A549 treated with Mapracorat at 1 μM for 4 hours (cell line): ENCODE measurements at places on chromosomes 16 and 17. TPM values are rescaled to one million over a fixed set of nuclear protein-coding genes. Genes with fewer than 3 reads are reported as not detected.

SLC38A8 gene
- not detected in 5 replicates for total RNA-seq

CPHXL2 gene
- total RNA-seq: not detected in 5 replicates

CAPNS2 gene
- not detected in 5 replicates for total RNA-seq

MSLN gene
- total RNA-seq: 2.6 to 3.3 TPM (median 2.9 TPM) in 5 replicates

SHBG gene
- total RNA-seq: 0.31 to 0.69 TPM (median 0.67 TPM) in 5 replicates

SMARCE1 gene
- 106 to 111 TPM (median 108 TPM) in 5 replicates for total RNA-seq

GPR179 gene
- 0.02 to 0.04 TPM (median 0.03 TPM) in 3 of 5 replicates, not detected in the others for total RNA-seq

PMFBP1 gene
- total RNA-seq: 0.11 to 0.50 TPM (median 0.24 TPM) in 3 of 5 replicates, not detected in the others

MYO1D gene
- total RNA-seq: 1.9 to 3.3 TPM (median 2.8 TPM) in 5 replicates

ASIC2 gene
- 1.3 to 2.0 TPM (median 1.7 TPM) in 5 replicates for total RNA-seq

SMIM36 gene
- total RNA-seq: not detected in 5 replicates

PRSS27 gene
- total RNA-seq: 1.2 to 1.9 TPM (median 1.3 TPM) in 5 replicates

OR2C1 gene
- not detected in 5 replicates for total RNA-seq

ABCA8 gene
- 0.21 to 0.36 TPM (median 0.27 TPM) in 5 replicates for total RNA-seq

PRSS8 gene
- 1.1 to 2.2 TPM (median 1.5 TPM) in 5 replicates for total RNA-seq

ABCA5 gene
- 2.3 to 3.4 TPM (median 2.8 TPM) in 5 replicates for total RNA-seq

LSM12 gene
- 50.1 to 55.9 TPM (median 51.9 TPM) in 5 replicates for total RNA-seq

GPR139 gene
- total RNA-seq: not detected in 5 replicates

NKIRAS2 gene
- 41.3 to 47.2 TPM (median 43.7 TPM) in 5 replicates for total RNA-seq

TMEM100 gene
- 0.15 TPM in 1 of 5 replicates, not detected in the others for total RNA-seq

TMEM92 gene
- 16.2 to 21.1 TPM (median 18.5 TPM) in 5 replicates for total RNA-seq

CCL16 gene
- total RNA-seq: not detected in 5 replicates

KRTAP2-2 gene
- not detected in 5 replicates for total RNA-seq
